ENCODE measurements at places on chromosomes 6 and 20.

DNA sequence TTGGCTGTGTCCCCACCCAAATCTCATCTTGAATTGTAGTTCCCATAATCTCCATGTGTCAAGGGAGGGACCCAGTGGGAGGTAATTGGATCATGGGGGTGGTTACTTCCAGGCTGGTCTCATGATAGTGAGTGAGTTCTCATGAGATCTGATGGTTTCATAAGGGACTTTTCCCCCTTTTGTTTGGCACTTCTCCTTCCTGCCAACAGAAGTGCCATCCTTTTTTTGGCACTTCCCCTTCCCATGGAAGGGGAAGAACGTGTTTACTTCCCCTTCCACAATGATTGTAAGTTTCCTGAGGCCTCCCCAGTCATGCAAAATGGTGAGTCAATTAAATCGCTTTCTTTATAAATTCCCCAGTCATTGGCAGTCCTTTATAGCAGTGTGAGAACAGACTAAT lies 18.0 kb upstream of the PI3 start:
- no peak for DNase-seq

- no peak for DNase-seq
Observed at GRCh38 chr20:46545827-46546138, 4.7 kb downstream of the OCSTAMP start.

- DNase-seq: no peak
Observed at GRCh38 chr20:31374346-31374745, 5.9 kb downstream of the DEFB118 start.

- DNase-seq: no peak
Observed at GRCh38 chr20:17466641-17467040, 64.5 kb downstream of the BFSP1 start.

- no peak for DNase-seq
Observed at GRCh38 chr6:52900536-52900935, 9.0 kb downstream of the GSTA3 start.

GRCh38 chr20:30506100-30506499 lies 751.4 kb upstream of the DEFB115 start:
- DNase-seq: no peak

GRCh38 chr20:35077872-35078271 lies 14.7 kb downstream of the TRPC4AP start:
- DNase-seq: no peak

- DNase-seq: peak; percentile 42
Observed at GRCh38 chr6:39166189-39166911, 51.4 kb upstream of the SAYSD1 start.

DNA sequence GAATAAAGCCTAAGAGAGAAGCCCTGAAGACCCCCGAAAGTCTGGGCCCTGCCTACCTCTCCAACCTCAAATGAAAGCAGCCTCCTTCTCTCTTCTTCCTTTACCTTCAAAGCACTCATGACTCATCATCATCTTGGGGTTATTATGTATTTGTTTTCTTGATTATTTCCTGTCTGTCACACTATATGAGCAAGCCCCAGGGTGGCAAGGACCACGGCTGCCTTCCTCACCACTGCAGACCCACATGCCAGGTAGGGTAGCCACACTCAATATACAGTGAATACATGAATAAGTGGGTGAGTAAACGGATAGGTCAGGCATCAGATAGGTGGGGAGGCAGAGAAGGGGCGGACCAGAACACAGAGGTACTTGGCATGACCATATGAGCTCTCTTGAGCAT lies 8.8 kb downstream of the WFDC3 start:
- DNase-seq: no peak

DNA sequence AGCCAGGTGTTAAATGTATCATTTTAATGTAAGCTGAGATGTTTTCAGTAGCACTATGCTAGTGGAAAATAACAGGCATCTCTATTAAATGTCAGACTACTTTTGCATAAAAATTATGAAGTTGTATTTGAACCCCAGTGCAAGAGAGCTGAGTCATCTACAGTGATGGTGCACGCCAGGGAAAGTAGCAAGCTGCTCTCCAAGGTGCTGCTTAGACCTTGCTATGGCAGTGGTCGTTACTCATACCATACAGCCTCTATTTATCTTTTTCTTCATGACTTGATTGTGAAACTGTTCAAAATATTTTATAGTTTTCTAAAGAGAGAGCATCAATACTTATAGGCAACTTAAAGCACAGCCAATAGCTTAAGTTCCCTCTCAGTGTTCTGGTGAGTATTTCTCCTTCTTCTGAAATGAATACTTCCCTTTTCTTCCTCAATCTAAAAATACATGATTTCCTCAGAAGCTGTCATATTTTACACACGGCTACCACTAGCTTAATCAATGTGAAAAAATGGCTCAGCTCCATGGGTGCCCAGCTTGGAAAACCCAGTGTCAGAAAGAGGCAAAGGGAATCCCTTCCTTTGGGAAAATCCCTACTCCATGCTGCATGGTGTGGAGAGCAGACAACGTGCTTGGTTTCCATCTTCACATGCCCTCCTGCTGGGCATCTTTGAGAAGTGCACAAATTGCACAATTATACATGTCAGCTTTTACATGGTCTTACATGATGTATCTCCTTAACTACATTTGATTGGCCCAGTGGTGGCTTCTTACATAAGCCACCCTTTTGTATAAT lies 105.6 kb downstream of the ELOVL4 start:
- peak; percentile 7 for DNase-seq

DNA sequence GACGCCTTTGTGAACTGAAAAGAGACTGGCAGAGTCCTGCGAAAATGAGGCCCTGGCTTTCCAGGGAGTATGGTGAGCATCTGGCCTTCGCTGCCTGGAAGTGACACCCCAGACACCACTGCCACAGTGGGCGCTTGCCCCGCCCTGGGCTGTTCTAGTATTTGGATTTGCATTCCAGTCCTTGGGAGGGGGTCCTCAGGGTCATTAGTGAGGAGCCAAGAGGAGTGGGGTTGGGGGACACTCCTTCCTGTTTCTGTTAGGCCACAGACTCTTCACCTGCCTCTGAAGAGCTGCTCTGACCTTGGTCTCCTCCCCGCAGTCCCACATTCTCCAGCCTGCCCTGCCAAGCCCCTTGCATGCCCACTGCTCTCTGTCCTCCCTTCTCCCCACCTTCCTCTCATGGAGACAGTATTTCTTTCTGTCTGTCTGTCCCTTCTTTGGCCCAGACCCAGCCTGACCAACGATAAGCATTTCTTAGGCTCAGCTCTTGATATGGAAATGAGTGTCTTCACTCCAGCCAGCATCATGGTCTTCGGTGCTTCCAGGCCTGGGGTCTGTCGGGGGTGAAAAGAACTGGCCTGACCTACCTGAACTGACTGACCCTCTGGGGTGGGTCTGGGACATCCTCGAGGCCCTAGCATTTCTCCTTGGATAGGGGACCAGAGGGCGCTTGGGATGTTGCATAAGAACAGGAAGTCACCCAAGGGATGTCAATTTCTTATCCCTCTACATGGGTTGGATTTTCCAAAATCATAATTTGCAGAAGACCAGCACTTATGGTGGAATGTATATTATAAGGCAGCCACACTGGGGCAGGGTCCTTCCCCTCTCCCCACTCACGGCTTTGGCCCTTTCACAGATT lies 19.4 kb downstream of the SLC9A8 start:
- no peak for DNase-seq

GRCh38 chr6:130841128-130841728 lies 14.0 kb downstream of the SMLR1 start:
- peak; percentile 15 for DNase-seq

GRCh38 chr20:53490620-53491019 lies 103.0 kb downstream of the ZNF217 start:
- peak; percentile 3 for DNase-seq

DNA sequence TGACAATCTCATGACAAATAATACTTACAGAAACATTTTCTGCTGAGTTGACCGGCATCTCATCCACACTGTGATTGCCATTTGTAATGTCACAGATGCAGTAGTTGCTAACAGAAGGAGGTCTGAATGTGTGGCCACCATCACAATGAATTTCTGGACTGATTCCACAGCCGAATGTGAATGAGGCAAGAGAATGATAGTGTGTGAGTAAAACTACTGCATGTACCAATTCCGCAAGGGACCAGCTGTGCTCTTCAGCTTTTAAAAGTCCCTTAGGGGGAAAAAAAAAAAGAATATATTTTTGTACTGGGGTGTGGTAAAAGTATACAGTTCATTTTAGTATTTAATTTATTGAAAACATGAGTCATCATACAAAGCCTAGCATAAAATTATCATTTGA lies 96.2 kb downstream of the SESN1 start:
- DNase-seq: no peak

- DNase-seq: no peak
Observed at GRCh38 chr20:23880417-23880816, 869 bp upstream of the CST5 start.

GRCh38 chr6:36691612-36692011 lies 6.0 kb upstream of the RAB44 start:
- no peak for DNase-seq
